A549 treated with Hydrocortisone at 1 μM for 4 hours (cell line): ENCODE measurements at places on chromosomes 2 and 18. TPM values are rescaled to one million over a fixed set of nuclear protein-coding genes. Genes with fewer than 3 reads are reported as not detected.

TUBB8B gene
- not detected in 5 replicates for total RNA-seq

LDLRAD4 gene
- 1.4 to 2.5 TPM (median 1.7 TPM) in 5 replicates for total RNA-seq

HAAO gene
- not detected in 5 replicates for total RNA-seq

PTPRM gene
- total RNA-seq = 27.1 to 36.1 TPM (median 33.7 TPM) in 5 replicates

MTCL1 gene
- total RNA-seq = 47.6 to 59.3 TPM (median 56.0 TPM) in 5 replicates

CYS1 gene
- 0.89 to 2.0 TPM (median 1.5 TPM) in 5 replicates for total RNA-seq

ELOA2 gene
- total RNA-seq = not detected in 5 replicates

GNLY gene
- total RNA-seq = 0.08 to 0.31 TPM (median 0.18 TPM) in 5 replicates

DSG4 gene
- total RNA-seq = not detected in 5 replicates

HOXD4 gene
- 0.14 to 0.61 TPM (median 0.39 TPM) in 5 replicates for total RNA-seq

FAM110C gene
- total RNA-seq = 0.08 to 0.30 TPM (median 0.21 TPM) in 5 replicates

NYAP2 gene
- total RNA-seq = 0.02 TPM in 1 of 5 replicates, not detected in the others

HS1BP3 gene
- total RNA-seq = 44.4 to 48.9 TPM (median 46.9 TPM) in 5 replicates

TAF4B gene
- total RNA-seq = 3.5 to 5.4 TPM (median 4.5 TPM) in 5 replicates

HOXD10 gene
- 4.2 to 5.9 TPM (median 5.8 TPM) in 5 replicates for total RNA-seq

FZD7 gene
- 5.6 to 6.5 TPM (median 6.2 TPM) in 5 replicates for total RNA-seq

TTLL4 gene
- 22.1 to 25.6 TPM (median 23.7 TPM) in 5 replicates for total RNA-seq
